ENCODE measurements at places on chromosomes 3 and 15.
A peak's percentile ranks its signal among the peaks of the same experiment; 100 is the strongest.

- no peak for DNase-seq
Observed at GRCh38 chr3:51845129-51845528, 16.3 kb upstream of the IQCF2 start.

GRCh38 chr15:82530606-82531379 is 9.5 kb downstream of the RPS17 start:
- peak; percentile 83 for DNase-seq

- no peak for DNase-seq
Observed at GRCh38 chr15:33985287-33985686, 17.0 kb downstream of the CHRM5 start.

GRCh38 chr15:70142072-70142321 is 44.3 kb upstream of the TLE3 start:
- no peak for DNase-seq

- no peak for DNase-seq
Observed at GRCh38 chr3:11186771-11187191, 32.5 kb downstream of the HRH1 start.

- DNase-seq: no peak
Observed at GRCh38 chr3:65713016-65713415, 325.7 kb downstream of the MAGI1 start.

GRCh38 chr15:47376190-47376589 is 341.1 kb upstream of the SEMA6D start:
- no peak for DNase-seq

DNA sequence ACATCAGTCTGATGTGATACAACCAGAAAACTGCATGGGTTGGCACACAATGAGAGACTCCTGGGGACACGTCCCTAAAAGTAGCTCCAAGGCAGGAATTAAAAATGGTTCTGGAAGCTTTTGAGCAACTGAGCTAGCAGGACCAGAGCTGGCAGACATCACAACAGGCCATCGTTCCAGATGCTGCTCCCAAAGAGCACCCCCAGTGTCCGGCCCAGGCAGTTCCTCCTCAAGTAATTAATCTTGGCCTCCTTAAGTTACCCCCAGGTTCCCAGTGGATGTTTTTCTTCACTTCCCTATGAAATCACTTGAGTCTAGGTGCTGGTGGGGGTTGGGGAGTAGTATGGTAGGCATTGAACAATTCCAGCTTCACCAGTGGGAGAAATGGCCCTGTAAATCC is 711.6 kb downstream of the MECOM start:
- no peak for DNase-seq

- DNase-seq: peak; percentile 33
Observed at GRCh38 chr15:74540161-74540760, 759 bp upstream of the ARID3B start.

DNA sequence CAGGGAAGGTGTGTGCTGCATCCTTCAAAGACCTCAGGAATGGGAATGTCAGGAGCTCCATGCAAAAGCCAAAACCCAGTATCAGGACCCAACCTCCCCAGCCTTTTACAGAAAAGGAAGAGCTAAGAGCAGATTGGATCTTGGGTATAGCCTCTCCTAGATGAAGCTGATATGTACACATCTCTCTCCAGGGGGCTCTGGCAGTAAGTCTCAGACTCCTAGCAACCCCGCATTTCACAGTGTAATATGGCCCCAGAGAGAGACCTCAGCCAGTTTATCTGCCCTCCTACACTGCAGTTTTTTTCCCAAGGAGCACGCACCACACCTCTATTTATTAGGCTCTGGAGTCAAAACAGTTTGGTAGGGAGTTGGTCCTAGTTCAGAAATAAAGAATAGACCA is 88.2 kb downstream of the RBPMS2 start:
- no peak for DNase-seq

DNA sequence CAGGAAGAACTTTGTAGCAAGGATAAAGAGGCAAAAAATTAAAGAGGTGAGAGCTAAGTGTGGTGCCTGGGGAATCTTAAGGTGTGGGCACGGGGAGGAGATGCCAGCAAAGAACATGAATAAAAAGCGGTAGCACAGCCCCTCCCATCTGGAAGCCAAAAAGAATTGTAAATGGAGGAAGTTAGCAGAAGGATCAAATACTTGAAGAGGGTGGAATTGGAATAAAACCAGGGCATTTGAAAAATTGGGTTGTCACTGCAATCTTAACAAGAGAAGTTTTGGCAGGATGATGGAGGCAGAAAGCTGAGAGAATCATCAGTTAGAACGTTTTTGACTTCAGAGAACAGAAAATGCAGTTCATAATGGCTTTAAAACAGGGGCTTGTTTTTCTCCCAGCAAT is 2.4 kb downstream of the CCR2 start:
- no peak for DNase-seq

DNA sequence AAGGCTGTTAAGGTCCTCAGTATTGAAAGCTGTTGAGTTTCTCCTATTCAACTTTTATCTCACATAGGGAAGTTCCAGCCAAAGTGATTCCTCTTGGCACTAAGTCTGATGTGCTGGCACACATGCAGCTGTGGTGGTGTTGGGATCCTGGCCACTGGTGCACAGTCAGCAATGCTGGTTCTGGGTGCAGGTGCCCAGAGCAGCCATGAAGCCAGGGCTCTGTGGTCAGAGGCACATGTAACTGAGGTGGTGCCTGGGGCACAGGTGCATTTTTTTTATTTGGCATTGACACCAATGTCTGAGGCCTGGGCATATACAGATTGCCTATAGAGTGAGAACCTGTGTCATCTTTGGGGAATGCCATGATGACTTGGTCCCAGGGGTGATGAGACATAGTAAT is 271.4 kb downstream of the POLQ start:
- DNase-seq: no peak

DNA sequence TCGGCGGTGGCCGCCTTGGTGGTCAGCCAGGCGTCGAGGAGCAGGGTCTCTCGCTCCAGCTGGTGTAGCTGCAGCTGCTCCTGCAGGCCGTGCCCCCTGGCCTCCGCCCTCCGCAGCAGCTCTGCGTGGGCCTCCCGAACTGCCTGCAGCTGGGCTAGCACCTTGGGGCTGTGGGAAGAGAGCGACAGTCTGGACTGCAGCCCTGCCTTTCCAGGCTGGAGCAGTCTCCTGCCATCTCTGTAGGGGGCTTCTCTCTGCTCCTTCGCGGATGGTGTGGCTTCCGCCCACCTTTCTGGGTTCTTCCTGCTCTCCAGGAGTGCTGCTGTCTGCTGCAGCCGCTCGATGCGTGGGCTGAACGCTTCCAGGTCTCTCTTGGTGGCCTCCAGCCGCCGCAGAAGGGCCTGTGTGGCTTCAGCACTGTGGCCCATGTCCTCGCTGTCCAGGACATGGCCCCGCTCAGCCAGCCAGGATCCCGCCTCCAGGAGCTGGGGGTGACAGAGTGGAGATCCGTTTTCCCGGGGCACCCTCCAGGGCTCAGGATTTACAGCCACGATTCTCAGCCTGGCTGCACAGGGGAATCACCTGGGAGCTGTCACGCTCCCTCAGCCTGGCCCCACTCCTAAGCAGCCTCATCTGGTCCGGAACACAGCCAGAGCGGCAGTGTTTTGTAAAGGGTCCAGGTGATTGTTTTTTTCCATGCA is 16.8 kb downstream of the PLA2G4B start:
- DNase-seq: no peak

- DNase-seq: no peak
Observed at GRCh38 chr3:159929171-159930141, 59.2 kb upstream of the IL12A start.

DNA sequence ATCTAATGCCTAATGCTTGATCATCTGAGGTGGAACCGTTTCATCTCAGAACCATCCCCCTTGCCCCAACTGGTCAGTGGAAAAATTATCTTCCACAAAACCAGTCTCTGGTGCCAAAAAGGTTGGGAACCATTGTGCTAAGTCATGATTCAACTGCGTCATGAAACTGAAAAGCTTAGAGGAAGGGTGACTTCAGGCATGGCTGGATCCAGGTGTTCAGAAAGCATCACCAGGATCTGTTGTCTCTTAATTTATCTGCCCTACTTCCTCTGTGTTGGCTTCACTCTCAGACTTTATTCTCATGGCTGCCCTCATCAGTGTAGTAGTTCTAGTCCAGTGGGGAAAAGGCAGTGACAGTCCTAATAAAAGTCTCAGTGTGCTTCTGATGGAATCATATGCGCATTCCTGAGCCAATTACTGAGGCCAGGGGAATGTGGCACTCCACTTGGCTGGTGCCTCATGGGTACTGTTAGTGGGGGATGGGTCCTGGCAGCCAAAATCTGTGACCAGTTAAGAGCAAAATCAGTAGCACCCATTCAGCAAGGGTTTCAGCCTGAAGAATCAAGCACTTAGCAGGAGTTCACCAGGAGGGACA is 110.3 kb downstream of the WNT5A start:
- no peak for DNase-seq

DNA sequence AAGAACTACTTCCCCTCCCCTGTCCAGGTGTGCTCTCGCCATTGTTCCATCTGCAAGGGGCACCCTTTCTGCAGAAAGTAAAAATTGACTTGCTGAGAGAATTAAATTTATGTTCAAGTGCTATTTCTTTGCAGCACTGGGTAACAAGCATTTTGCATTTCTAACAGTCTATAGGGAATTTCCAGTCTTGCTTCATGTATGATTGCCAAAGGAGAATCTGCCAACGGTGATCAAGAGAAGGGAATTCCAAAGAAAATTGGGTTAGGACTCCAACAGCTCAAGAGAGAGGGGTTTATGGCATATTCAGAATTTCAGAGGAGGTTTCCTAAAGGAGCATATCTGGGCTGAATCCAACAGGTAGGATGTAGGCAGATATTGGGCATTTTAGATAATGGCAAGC is 136.7 kb upstream of the WNT5A start:
- DNase-seq: no peak

All from activated naive CD4-positive, alpha-beta T cell treated with anti-CD3 and anti-CD28 coated beads, Interleukin-2, amount 10 ng/mL, durations not matched to agents 7 days and 5 days (primary cell).